ENCODE measurements at places on chromosomes 6 and 20.

GRCh38 chr20:62785393-62785792 is 10.9 kb upstream of the MRGBP start:
- DNase-seq = no peak

- no peak for DNase-seq
Measured at GRCh38 chr20:36830791-36831691, 44.9 kb upstream of the TLDC2 start.

- DNase-seq = no peak
Measured at GRCh38 chr6:84920021-84920420, 155.6 kb upstream of the TBX18 start.

- DNase-seq = no peak
Measured at GRCh38 chr6:7953753-7954152, 43.2 kb upstream of the TXNDC5 start.

- DNase-seq = no peak
Measured at GRCh38 chr6:84639396-84639795, 125.0 kb downstream of the TBX18 start.

GRCh38 chr20:48669946-48670605 is 157.7 kb downstream of the PREX1 start:
- DNase-seq = no peak

- DNase-seq = no peak
Measured at GRCh38 chr6:34201455-34202107, 35.1 kb upstream of the HMGA1 start.

- DNase-seq = no peak
Measured at GRCh38 chr6:44020148-44020547, 107.1 kb downstream of the MRPL14 start.

DNA sequence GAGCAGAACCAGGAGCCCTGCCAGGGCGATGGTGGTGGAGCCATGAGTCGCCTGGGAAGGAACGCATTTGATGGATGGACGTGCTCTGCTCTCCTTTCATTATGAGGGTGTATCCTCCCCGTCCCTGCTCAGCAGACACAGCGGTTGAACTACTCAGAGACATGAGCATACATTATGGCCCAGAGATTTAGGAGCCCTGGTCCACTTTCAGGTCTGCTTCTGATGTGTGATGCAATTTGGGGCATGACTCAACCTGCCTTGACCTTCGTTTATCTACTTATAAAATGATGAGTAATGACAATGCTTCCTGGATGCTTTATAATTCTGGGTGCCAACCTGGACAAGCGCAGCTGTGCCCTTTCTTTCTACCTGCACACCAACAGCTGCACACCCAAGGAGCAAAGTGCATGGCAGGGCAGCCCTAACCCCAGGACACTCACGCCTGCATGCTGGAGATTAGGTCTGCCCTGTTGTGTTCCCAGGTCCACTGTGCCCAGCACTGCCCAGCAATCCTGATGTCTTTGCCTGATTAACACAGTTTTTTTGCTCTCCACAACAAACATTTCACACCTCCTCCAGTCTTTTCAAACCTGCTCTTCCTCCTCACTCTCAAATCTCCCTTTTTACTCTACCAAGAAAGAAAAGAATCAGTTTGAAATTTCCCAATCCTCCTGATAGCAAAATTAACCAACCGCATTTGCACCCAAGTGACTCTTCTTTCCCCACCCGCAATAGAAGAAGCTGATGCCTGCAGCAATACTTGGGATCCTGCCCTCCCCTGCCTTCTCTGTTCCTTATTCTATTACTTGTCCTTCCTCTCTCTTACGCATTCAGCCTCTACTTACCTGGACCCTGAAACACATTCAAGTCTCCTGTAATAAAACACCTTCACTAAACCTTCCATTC is 81.2 kb downstream of the EZR start:
- DNase-seq = no peak

- DNase-seq = no peak
Measured at GRCh38 chr6:121691126-121691551, 255.7 kb downstream of the GJA1 start.

DNA sequence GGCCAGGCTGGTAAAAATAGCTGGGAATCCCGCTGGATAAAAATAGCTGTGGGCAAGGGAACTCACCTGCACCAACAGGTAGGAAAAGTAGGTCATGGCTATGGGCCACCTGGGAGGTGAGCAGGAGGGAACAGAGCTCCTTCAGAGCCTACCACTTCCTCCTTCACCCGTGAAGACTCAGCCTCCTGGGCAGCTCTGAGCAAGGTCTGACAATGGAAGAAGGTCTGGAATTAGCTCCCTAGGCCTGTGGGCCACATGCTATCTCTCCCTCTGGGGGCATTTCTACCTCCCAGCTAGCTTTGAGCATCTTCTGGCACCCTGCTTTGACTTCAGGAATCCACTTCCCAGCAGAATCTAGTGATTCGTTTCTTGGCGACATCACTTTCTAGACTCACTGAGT is 153.9 kb downstream of the MRPL14 start:
- DNase-seq = no peak

DNA sequence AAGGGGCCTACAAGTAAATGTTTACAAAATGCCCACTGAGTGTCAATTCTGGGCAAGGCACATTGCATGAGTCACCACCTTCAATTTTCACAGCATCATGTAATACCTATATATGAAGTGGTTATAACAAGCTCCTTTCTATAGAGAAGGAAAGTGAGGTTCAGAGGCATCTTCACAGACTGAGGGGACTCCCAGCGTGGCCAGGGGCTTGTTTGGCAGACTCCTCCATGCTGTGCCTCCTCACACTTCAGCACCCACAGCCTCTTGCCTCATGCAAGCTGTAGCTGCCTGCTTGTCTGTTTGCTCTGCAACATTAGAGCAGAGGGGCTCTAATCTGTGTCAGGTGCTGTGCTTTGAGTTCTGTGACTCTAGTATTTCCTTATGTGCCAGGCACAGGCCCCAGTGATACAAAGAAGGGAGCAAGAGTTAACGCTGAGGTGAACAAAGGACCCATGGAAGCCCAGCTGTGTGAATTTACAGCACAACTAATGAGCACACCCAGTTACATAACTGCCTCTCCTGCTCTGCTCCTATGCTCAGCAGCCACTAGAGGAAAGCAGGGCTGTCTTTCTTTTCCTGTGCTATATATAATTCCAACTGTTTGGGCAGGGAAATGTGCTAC is 72.3 kb downstream of the ZHX3 start:
- peak; percentile 24 for DNase-seq

GRCh38 chr6:137313928-137314855 is 95.0 kb upstream of the IFNGR1 start:
- DNase-seq = peak; percentile 73

GRCh38 chr6:136784271-136784664 is 8.0 kb downstream of the MAP3K5 start:
- DNase-seq = no peak

DNA sequence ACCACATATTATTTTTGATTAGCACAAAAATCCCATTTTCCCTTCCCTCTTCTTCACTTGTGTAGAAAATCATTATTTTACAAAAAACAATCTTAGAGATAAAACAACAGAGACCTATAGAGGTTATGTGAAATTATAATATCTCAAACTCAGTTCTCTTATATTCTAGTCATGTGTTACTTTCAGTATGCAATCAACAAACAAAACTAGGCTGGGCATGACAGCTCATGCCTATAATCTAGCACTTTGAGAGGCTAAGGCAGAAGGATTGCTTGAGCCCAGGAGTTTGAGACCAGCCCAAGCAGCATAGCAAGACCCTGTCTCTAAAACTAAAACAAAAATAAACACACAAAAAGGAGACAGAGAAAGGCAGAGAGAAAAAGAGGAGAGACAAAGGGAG is 211.4 kb upstream of the SGK1 start:
- no peak for DNase-seq

- DNase-seq = no peak
Measured at GRCh38 chr20:59575216-59575615, 29.1 kb upstream of the PHACTR3 start.

DNA sequence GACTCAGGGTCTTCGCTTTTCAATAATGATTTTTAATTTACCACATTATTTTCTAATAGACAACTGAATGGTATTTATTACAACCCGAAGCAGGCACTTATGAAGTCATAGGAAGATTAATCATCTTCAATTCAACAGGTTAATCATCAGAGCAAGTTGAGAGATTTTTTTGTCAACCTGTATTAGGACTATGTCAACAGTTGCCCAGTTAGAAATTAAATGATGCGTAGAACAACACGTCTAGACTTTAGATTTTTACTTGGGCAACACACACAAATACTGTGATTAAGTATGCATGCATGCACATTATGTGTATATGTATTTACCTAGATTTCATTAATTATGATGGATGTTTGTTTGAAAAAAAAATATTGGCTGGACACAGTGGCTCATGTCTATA is 4.3 kb downstream of the ILRUN start:
- no peak for DNase-seq

DNA sequence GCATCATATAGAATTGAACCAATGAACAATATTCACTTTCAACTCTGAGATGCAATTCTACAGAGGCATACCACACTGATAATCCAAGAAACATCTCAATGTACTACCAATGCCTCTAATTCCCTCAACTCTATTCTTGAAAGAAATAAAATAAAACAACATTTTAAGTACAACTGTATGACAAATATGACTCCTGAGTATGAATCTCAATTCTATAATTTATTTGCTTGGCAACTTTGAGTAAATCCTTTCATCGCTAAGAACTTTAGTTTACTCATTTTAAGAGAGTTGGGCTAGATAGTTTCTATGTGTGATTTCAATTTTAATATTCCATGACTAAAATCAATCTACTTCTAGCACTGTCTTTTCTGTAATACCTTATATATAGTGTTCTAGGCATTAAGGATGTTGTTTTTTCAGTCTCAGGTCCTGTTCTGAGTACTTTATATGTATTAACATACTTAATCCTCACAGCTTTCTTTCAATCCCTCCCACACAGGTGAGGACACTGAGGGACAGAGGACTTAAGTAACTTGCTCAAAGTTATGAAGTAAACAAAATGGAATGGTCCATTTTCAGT is 33.4 kb downstream of the GOPC start:
- DNase-seq = no peak

DNA sequence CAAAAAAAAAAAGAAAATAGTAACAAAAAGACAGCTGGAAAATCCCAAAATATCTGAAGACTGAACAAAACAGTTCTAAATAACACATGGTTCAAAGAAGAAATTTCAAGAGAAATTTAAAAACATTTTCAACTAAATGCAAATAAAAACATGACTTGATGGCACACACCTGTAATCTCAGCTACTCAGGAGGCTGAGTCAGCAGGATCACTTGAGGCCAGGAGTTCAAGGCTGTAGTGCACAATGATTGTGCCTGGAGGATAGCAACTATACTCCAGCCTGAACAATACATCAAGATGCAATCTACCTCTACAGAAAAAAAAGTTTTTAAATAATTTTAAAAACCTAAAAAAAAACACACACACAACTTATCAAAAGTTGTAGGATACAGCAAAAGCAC is 21.6 kb upstream of the ASF1A start:
- no peak for DNase-seq

DNA sequence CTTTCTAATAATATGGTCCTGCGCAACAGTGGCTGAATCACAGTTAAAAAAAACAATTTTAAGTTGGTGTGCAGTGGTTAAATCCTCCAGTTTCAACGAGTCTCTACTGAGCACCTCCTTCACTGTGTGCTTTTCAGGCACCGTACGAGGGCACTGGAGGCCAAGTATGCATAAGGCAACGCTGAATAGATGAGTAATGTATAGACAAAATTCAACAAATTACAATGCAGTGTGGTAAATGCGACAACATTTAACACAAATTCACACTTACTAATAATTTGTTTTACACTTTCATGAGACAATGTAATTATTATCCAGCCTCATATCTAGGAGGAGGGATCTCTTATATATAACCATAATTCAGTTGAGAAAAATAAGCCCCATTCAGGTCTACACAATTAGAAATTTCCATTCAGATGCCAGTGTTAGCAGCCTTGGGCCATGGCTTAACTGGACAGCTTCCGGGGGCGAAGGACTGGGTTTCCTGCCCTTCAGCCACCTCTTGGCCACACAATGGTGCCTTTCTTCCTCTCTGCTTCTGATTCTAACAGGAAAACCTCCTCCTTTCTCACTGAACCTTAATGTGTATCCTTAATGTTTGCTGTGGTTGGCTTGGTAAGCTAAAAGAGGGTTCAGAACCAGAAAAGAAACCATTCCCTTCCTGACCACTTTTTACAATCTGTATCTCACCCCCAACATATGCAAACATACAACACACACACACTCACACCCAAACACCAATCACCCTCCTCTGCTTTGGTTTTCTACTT is 51.9 kb downstream of the B4GALT5 start:
- no peak for DNase-seq

DNA sequence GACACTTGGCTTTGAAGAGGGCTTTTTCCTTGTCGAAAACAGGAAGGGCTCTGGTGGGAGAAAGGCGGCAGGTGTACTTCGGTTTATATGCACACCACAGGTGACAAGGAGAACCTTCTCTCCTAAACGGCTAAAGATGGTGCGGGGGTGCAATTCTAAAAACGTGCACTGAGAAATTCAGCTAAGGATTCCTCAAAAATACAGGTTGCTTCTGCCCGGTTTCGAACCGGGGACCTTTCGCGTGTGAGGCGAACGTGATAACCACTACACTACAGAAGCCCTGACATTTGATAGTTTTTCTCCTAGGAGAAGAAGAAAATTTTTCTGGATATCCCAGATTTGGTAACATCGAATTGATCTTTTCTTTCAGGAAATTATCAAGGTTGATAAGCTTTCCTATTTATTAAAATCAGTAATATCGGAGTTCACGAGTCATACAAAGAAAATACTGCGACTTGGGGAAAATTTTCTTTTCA is 32.0 kb downstream of the POM121L2 start:
- DNase-seq = peak; percentile 67

DNA sequence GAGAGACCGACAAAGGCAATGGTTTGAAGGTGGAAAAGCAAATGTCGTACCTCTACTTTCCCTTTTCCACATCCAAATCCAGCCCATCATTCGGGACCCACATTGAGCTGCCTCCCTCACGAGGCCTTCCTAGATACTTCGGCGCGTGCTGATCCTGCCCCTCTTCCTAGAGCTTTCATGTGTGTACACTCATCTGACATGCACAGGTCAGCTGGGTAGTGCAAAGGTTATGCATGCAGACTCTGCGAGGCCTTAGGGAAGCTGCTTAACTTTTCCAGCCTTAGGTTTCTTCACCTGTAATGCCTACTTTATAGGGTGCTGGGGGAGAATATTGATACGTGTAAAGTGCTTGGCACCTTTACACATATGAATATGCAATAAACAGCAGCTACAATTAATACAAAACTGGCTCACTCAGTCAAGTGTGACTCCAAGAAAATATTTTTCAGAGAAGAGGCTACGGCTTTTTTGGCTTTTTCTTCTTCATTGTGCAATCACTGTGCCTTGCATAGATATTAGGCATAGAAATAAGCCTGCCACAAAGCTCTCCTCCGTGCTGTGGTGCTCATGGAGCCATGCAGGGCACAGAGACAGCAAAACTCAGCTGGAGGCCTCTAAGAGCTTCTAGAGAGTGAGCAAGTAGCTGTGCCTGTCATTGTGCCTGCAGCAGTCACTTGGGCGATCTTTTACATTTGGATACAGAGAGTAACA is 3.6 kb upstream of the MANBAL start:
- no peak for DNase-seq

- no peak for DNase-seq
Measured at GRCh38 chr6:149329529-149329928, 12.0 kb downstream of the TAB2 start.

- no peak for DNase-seq
Measured at GRCh38 chr6:100726666-100727065, 154.5 kb downstream of the ASCC3 start.
